ENCODE measurements at places on chromosomes 16 and 17.

DNA sequence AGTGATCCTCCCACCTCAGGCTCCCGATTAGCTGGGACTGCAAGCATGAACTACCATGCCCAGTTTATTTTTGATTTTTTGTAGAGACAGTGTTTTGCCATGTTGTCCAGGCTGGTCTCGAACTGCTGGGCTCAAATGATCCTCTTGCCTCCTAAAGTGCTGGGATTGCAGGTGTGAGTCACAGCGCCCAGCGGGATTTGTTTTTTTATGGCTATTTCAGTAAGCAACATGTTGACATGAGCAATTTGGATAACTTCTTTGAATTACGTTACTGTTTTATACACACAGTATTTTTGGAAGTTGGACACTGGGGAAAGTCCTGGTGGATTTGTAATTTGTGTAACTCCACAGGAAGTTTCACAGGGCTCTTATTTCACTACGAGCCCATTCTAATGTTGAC lies 18.5 kb upstream of the RHOT1 start:
- DNase-seq: peak; percentile 57

- peak; percentile 81 for DNase-seq
Measured at GRCh38 chr16:48556913-48557351, 53.0 kb downstream of the N4BP1 start.

- DNase-seq: no peak
Measured at GRCh38 chr17:27751166-27751565, 49.2 kb downstream of the NOS2 start.

- DNase-seq: peak; percentile 92
Measured at GRCh38 chr16:74998481-74999218, at the start of gene ZNRF1. TSS of gene ZNRF1 (plus strand) at chr16:74999024. CDS start at chr16:74999672, 648 bp downstream.

DNA sequence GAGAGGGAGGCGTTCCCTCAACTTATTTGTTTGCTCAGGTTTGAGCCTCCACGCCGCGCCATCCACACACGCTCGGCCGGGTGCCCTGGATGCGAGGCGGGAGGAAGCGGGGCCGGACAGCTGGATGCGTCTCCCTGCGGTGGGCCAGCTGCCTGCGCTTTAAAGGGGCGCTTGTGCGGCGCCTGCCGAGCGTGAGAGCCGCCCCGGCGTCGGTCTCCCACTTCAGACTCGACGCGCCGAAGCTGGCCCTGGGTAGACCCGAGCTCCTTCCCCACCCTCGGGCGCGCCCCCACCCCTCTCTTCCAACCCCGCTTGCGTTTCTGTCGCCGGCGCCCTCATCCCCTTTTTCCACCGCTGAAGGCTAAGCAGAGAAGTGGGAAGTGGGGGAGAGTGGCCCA lies 527 bp upstream of the CHAD start:
- DNase-seq: peak; percentile 36

DNA sequence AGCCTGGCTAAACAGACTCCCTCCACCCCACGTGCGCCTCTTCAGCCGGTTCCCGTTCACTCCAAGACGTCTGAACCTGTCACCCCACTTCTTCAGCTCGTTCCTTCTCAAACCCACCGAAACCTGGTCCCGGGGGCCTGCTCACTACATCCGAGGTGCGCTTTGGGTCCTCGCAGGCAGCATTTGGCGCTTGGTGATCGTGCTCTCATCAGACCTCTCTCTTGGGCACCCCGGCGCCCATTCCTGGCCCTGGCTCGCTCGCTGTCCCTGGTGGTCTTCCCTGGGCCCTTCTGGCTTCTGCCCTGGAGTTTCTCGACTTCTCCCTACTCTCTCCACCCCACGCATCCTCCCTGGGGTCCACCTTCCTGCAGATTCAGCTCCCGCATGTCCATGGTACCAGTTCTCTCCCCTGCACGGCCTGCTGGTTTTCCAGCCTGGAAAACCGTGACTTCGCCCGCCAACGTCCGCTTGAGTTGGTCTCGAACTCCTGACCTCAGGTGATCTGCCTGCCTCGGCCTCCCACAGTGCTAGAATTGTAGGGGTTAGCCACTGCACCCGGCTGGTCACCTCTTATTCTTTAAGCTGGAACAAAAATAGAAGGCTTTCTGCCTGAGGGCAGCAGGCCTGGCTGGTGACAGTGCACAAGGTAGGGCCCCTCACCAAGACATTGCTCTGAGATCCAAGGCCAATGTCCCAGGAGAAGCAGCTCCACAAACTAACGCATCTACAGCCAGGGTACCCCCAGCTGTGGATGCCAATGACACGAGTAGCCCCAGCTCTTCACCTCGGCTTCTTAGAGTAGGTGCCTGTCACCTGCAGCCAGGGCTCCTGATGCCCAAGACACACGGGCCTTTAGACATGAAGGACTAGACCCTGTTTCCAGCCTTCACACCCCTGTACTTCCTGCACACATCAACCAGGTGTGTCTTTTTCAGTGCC lies 1.1 kb upstream of the MEAK7 start:
- no peak for DNase-seq

- no peak for DNase-seq
Measured at GRCh38 chr16:28542646-28543045, 3.9 kb upstream of the NUPR1 start.

GRCh38 chr17:74760404-74761105 lies 12.1 kb downstream of the NHERF1 start:
- no peak for DNase-seq

DNA sequence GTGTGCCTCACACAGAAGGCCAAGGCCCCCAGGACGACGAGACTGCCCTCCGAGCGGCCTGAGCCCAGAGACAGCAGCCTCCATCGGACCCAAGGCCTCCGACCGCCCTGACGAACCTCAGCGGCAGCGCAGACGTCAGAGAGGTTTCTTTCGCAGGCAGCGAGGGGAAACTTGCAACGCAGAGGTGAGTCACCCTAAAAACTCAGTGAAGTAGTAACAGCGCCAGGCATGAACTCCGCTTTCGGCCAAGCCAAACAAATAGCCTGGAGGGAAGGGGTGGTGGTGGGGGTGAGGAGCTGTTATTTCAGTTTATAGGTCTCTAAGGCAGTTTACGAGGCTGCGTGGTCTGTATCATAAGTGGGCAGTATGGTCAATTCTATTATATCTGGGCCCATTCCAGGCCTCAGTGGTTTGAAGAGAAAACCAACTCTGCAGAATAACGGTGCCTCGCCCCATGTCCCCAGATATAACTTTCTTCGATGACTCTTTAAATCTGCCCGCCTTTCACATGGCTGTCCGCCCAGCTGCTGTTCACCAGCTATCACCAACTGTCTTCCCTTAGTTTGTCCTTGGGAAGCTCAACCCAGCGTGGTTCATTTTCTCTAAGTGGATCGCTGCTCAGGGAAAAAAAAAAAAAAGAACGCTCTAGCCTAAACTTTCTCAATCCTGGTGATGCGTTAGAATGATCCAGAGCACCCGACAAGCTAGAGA lies 43.5 kb upstream of the FOXF1 start:
- DNase-seq: no peak

GRCh38 chr16:56202036-56202435 lies 10.7 kb downstream of the GNAO1 start:
- no peak for DNase-seq

DNA sequence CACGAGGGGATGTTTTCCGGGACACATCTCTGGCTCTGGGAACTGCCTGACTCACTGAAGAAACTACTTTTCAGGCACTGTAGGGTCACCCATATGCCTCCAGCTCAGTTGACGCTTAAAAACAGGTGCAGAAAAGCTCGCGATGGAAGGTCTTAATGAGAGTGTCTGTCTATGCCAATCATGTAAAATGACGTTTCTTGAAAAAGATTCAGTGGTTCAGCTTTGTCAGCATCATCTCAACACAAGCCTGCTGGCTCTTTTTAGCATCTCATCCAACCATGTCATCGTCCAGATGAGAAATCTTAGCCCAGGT lies 27.5 kb downstream of the OR1D5 start:
- no peak for DNase-seq

- DNase-seq: no peak
Measured at GRCh38 chr17:16415031-16415924, at the start of gene TRPV2. TSS of gene TRPV2 (plus strand) at chr17:16415571. CDS start at chr17:16417669, 2,098 bp downstream.

DNA sequence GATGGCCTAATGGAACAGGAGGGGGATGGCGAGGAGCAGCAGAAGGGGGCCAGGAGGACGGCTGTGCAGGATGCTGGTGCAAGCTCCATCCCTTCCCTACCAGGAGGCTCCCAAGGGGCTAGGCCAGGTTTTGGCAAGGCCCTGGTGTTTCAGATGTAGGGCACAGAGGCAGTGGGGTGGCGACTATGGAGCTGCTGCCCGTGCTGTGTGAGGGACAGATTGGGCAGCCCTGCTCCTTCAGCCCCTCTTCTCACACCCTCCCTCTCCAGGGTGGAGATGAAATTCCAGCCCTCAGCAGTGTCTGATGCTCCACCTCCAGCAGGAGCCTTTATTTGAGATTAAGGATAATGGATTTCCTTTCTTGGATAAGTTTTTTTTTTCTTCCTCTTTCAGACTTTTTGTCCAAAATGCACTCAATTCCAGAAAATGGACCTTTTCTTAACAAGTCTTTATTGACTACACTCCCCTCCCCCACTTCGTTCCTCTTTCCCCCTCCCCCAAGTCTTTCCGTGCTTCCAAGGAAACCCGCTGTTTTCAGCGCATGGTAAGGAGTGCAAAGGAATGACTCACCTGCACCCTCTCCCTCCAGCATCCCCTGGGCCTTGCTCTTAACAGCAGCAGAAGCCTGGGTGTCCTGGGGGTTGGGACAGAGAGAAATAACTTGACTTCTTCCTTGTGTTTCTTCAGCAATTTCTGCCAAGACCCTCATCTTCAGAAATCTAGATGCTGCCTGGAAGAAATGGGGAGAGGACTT lies 95.2 kb downstream of the CCDC182 start:
- DNase-seq: no peak

GRCh38 chr17:14488958-14489550 lies 188.2 kb downstream of the HS3ST3B1 start:
- no peak for DNase-seq

DNA sequence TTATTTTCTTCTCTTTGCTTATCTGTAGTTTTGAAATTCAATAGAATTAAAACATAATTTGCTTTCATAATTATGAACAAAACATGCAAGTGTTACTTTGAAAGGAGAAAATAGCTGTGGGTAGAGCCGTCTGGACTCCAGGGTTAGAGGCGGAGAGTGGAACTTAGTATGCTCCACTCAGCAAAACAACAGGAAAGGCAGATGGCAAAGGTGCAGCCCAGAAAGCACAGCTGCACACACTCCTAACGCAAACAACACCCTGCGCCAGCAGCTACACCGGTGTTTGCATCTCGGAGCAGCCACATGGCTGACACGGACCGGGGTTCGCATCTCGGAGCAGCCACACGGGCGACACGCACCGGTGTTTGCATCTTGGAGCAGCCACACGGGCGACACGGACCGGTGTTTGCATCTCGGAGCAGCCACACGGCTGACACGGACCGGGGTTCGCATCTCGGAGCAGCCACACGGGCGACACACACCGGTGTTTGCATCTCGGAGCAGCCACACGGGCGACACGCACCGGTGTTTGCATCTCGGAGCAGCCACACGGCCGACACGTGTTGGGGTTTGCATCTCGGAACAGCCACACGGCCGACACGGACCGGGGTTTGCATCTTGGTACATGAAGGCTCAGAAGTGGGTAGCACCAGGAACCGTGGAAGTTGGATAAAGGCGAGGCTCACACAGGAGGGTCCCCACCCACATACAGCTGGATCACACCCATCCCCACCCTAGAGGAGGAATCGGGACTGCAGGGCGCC lies 12.2 kb upstream of the CAPN15 start:
- DNase-seq: no peak

GRCh38 chr17:49729069-49729468 lies 21.3 kb upstream of the SLC35B1 start:
- DNase-seq: no peak

DNA sequence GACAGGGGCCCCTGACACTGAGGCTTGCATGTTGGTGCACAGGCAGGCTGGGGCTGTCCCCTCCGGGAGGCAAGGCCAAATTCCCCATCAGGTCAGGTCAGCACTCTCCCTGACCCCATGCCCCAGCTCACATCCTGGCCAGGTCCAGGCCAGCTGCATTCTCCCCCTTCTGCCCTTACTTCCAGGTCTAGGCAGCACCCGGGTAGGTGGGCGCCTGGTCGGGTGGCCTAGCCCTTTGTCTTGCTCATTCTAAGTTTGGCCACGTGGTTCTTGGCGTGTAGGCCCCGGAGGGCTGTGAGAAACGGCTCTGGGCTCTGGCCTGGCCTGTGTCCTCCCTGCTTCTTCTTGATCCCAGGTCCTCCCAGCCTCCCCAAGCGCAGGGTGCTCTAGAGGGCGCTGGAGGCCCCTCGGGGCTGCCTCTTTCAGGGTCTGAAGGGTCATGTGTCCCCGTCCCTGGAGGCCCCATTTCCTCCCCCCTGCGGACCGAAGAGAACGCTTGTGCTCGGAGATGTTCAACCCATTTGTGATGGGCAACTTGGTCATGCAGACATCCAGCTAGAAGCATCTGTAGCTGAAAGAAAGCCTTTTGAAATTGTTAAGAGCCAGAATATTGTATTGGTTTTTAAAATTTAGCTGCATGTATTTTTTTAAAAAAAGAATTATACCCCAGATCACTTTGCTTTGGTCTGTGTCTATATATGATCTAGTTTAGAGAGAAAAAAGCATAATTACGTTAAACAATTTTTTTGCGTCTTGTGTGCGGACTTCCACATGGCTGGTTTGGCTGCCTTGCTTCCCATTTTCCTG lies 6.7 kb downstream of the BAHCC1 start:
- DNase-seq: no peak

DNA sequence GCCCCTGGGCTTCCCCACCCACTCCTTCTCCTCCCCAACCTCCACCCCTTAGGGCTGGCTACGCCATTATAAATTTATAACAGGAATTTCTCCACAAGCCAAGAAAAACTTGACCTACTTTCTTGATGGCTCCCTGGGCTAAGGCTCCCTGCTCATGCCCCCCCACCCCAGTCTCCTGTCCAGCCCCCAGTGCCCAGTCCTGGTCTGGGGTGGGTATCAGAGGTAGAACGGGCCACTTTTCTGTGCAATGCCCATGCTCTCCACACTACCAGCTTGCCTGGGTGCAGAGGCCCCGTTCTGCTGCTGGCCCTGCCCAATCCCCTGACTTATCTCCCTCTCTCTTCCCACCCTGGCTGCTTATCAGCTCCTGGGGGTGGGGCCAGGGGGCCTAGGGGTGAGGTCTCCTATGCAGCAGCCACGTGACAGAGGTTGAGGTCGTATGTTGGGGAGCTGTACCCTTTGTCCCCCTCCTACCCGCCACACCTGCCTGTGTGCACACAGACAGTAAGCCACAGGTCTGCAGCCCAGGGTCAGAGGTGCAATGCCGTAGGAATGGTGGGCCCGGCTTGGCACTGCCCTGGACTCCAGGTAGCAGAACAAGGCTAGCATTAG lies 10.1 kb downstream of the THRA start:
- DNase-seq: no peak
